Stimulated activated CD4-positive, alpha-beta T cell treated with anti-CD3 and anti-CD28 coated beads, Interleukin-4, amount 100 ng/mL, for 4 hours (primary cell): ENCODE measurements at places on chromosomes 3 and 15.

GRCh38 chr3:170523248-170523647, 62.6 kb downstream of the SLC7A14 start:
- no peak for DNase-seq

GRCh38 chr3:108221393-108221792, 831 bp downstream of the IFT57 start:
- no peak for DNase-seq

GRCh38 chr3:46898321-46899150, 21.0 kb downstream of the PTH1R start:
- no peak for DNase-seq

DNA sequence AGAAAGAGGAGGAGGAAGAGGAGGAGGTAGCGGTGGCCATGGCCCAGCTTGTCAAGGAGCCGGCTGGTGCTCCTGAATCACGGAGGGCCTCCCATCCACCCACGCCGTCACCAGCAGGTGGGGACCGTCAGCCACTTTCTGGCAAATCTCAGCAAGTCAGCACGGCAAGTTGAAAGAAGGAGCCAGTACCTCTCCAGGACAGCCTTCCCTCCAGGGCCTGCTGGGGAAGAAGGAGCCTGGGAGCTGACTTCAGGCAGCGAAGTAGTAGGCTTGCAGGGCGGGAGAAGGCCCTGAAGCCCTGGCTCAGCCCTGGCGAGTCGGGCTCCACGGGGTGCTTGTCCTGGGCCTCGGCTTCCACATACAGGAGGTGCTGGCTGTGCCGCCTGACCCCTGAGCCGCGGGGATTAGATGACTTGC, 99.2 kb upstream of the TRPM1 start:
- peak; percentile 71 for DNase-seq

DNA sequence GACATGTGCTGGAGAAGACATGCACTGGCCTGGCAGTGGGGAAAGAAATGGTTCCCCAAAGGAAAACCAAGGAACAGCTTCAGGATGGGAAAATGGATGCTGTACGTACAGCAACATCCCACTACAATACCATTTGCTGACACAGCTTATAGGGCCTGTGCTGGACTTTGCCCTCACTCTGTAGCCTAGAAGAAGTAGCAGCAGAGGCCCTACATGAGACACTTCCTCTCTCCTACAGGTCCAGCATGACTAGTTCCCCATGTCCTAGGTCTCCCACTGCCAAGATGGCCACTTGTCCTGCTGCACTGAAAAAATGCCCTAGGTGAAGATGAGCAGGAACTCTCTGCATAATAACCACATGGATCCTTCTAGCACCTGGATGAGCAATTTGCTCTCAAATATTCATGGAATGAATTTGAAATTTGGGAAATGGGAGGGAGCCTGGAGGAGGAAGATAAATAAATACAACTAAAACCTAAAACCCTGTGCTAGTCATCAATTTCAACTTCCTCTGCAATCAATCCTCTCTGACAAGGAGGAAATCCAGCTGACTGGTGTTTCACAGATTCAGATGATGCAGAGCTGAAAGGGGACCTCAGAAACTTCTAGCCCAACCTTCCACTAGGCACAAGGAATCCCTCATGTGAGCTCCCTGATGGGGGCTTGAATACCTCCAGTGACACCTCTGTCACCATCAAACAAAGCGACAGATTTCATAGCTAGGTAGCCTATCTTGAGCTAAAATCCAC, 514.3 kb upstream of the PPP2R3A start:
- no peak for DNase-seq

DNA sequence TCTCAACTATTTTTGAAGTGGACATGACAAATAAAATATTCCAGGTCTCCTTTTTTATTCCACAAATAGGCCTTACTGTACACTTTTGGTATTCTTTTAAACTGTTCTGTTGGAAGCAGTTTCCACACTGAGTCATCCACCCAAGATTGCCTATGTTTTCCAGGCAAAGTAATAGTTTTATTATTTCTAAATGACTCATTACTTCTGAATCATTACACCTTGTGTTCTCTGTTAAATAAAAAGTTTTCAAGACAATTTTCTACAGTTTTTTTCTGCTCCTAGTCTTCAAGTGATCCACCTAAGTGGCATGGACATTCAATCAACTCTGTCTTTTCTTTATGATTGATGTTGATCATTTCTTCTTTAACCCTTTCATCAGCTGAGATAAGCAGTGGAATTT, 26.5 kb downstream of the PPP2R3A start:
- no peak for DNase-seq

DNA sequence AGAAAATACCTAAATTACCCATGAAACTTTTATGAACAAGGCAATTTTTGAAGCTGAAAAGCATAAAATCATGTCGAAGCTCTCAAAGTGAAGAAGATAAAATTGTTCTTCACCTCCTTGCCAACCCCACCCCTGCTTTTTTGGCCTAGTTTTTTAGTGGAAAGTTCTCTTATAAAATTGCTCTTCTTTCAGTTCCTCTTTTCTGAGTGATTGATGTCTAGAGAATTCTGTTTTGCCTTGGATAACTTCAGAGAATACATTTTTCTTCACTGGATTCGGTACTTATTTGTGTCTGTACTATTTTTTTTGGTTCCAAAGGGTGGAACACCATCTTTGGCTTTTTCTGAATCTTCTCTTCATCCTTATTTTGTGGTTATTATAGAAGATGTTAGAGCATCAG, 25.0 kb upstream of the PYDC2 start:
- DNase-seq = no peak

- peak; percentile 86 for DNase-seq
These were observed 2.3 kb upstream of the HAPLN3 start for GRCh38 chr15:88897456-88898194.

GRCh38 chr3:127816783-127817405, 5.4 kb downstream of the MGLL start:
- DNase-seq = no peak

DNA sequence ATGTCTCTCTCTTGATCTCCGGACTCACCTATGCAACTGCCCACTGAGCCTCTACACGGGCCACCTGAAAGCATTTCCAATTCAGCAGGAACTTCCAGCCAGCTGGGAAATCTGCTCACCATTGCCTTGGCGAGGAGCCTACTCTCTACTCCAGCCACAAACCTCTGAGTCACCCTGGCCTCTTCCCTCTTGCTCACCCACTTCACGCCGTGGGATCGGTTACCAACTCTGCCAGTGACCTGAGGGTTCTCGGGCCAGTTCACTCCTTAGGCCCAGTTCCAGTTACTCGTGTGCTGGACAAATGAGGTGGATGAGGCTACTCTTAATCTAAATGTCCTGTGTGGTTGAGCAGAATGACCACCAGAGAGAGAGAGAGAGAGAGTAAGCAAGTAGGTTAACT, 70.1 kb downstream of the CEMIP start:
- no peak for DNase-seq

GRCh38 chr3:76310667-76311066, 525.3 kb upstream of the ZNF717 start:
- no peak for DNase-seq

GRCh38 chr3:166993015-166993630, 387.0 kb downstream of the ZBBX start:
- no peak for DNase-seq

DNA sequence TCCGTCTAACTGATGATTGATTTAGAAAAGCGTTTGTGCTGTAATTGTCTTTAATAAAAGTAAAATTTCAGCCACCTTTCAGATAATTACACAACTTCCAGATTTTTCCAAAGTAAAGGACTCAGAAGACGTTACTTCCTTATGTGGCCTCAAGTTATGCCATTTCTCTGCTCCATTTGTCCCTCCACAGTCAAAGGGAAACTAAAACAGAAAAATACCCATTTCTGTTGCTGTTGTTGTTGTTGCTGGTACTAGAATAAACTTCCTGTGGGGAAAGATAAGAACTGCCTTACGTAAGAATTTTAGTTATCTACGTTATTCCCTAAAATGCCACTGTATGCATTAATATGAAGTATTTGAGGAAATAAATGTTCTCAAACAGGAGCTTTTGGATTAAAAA, 153.9 kb downstream of the P3H2 start:
- DNase-seq = no peak

DNA sequence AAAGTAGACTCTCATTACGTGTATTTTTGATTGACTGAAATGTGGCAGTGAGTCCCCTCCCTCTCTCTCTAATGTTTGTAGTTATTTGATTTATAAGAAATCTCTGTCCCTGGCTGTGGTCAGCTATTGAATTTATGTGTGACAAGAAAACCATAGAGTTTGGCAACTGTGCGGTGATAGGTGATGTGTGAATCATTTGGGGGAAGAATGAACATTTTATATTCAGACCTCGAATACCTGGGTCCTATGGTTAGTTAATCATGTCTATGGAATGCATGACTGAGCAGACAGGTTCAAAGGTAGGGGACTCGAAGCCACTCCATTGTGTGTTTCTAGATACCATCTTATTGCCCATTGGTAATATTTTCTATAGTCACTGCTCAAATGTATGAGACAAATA, 712.1 kb downstream of the MECOM start:
- no peak for DNase-seq

DNA sequence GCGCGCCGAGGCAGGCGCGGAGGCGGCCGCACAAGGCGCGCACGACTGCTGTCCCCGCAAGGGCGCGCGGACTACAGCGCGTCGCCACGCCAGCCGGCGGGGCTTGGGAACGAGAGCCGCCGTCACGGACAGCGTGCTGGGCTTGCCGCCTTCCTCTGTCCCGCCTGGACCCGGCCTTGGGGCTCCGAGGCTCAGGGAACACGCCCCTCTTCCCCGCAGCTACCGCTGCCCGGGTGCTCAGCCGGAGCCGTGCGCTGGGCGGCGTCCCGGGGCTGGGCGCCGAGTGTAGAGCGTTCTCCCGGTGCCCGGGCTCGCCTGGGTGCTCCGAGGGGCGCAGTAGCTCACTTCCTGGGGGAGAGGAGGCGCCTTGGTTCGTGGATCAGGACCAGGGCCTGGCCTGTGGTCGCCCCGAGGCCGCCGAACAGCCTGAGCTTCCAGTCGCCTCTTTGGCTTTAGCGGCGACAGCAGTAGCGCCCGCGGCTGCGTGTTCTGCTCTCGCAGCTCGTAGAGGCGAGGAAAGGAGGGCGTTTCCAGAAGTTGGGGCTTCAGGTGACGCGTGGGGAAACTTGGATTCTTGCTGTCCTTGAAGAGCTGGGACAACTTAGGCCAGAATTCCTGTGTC, 226.7 kb upstream of the C2CD4B start:
- DNase-seq = peak; percentile 38

- peak; percentile 44 for DNase-seq
These were observed 6.8 kb upstream of the TRIM69 start for GRCh38 chr15:44729408-44730127.

GRCh38 chr3:138946663-138947494, at the start of the genes FOXL2 and FOXL2NB:
FOXL2 (minus strand) TSS chr3:138947137; CDS start chr3:138946722, 415 bp downstream.
FOXL2NB (plus strand) TSS chr3:138947217; CDS start chr3:138947365, 148 bp downstream.
- DNase-seq = peak; percentile 15

GRCh38 chr3:14672588-14672987, 2.4 kb upstream of the C3orf20 start:
- DNase-seq = no peak

DNA sequence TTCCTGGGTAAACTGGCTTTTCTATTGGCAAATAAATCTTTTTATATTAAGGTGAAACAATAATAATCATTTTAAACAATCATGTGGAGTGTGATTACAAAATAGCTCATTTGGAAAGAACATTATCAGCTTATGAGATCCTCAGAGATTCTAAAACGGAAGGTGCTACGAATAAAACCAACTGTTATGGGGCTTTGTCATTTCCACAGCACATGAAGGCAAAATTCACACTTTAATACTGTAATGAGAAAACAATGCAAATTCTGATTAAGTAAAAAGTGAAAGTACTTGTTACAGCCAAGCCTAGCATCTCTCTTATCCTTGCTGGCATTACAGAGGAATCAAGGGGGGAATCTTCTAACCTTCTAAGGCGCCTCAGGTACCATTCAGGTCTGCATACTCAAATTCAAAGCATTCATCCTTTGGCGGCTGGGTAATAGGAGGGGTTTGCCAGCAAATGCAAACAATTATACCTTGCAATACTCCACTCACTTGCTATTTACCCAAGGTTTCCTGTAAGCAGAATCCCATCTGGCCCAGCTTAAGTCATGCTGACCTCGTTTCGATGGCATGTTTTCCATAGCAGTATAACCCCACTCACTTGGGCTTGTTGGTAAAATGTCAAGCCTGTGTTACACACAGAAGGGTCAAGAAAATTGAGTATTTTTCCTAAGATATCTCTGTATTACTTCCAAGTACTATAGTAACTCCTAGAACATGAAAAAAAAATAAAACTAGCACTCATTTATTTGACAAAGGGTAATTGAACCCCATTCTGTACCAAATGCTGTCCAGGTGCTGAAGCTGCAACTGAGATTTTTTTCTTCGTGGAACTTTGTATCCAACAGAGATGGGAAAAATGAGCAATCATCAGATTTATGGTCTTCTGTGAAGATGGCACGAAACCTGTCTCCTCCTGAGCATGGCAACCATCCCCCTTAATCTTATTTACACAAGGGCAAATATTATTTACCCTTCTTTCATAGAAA, 183.7 kb upstream of the LMCD1 start:
- DNase-seq = no peak

GRCh38 chr15:60571008-60571420, 92.1 kb upstream of the ICE2 start:
- DNase-seq = no peak

GRCh38 chr3:125146626-125147490, 65.7 kb downstream of the SLC12A8 start:
- no peak for DNase-seq

GRCh38 chr15:85865070-85865684, 70.5 kb upstream of the KLHL25 start:
- DNase-seq = no peak

DNA sequence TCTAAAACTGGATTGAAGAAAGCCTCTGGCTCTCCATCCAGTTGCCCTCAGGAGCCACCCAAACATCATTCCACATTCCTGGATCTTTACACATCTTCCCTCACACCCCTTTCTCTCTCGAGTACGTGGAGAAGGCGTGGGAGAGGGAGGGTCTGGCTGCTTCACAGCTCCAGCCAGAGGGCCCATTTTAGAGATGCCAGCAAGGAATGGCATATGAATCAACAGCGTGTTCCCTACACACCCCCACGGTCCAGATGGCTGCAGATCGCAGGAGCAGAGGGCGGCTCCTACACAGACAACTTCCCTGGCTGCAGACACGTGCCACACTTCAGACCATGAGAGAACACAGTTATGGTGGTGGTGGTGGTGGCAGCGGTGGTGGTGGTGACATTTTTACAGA, 280.1 kb downstream of the ERC2 start:
- DNase-seq = no peak

DNA sequence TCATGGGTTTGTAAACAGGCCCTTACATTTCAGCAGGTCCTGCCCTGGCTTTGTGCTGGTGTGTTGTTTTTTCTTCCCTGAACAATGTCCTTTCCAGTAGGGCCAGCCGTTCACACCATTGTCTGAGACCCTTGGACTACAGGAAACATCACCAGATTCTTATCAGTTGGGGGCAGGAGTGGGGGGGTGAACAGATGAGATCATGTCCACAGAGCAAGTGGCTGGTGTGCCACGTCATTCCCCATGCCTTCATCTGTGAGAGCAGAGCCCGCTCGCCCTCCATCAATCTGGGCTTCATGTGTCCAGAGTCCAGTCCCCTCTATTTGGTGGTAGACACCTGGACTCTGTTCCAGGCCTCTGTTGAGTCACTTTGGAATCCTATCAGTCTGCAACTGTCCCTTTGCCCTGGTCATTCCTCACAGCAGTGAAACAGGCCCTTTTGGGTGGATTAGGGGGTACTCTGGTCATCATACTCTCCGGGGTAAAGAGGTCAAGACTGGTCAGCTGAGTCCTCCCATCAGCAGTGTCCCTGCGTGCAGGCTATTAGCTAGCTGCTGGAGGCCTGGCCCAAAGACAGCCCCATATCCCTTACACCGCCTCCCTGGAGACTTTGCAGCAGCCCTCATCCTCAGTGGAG, 15.0 kb downstream of the SEMA3G start:
- no peak for DNase-seq

GRCh38 chr3:100045696-100046095, 68.6 kb downstream of the FILIP1L start:
- no peak for DNase-seq

GRCh38 chr3:15271785-15272381, 60.5 kb downstream of the SH3BP5 start:
- peak; percentile 60 for DNase-seq
